Renal pelvis (tissue), 12 donors: ENCODE measurements at places on chromosomes 16 and 17.

DNA sequence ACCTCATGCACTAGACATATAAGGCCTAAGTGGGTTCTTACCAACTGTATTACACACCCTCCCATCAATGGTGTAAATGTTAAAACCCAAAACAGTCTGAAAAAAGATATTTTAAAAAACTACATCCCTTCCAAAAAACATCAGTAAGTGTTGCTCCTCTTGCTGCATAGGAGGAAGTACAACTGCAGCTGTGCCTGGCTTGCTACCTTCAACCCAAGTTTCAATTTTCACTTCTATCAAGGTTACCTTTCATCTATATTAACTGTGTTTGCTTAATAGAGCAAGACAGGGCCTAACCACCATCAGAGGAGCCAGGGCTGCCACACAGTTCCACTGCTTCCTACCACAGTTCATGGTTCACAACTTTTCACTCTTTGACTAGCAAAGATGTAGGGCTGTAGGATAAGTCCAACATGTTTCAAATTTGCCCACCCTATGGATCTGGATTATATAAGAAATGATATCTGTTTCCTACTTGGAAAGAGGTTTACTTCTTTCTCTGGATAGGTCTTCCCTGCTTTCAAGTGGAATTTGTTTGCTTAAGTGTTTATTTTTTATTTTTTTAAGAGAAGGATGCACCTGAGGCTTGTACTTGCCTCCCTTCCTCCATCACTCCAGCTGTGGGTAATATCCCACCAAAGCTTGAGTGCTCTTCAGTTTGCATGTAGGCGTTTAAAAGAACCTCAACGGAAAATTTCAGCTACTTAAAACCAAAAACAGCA is 56.7 kb downstream of the GRB7 start:
- no peak for DNase-seq

GRCh38 chr17:42782166-42783061 is 2.0 kb downstream of the WNK4 start:
- no peak for DNase-seq

- DNase-seq = peak; percentile 95
These were observed at the start of gene CFDP1 for GRCh38 chr16:75432828-75433731. TSS of gene CFDP1 (minus strand) at chr16:75433503. CDS start at chr16:75433352, 151 bp downstream.

- DNase-seq = no peak
These were observed 216.0 kb downstream of the SEC14L1 start for GRCh38 chr17:77356690-77357201.

DNA sequence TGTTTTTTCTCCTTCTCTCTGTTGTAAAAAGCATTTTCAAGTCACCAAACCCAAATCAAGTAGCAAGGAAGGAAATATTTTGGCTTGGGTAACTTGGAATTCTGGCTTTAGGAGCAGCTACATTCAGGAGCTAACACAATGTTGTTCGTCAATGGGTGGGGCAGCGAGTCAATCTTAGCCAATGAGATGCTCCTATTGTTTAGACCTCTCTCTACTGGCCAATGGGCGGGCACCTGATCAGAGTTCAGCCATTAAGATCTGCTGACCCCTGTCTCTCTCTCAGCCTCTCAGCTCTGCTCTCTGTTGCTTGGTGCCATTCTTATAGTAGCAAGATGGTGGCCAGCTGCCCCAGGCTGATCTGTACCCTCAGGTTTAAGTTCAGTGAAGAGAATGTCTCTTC is 83.2 kb downstream of the IRX3 start:
- DNase-seq = no peak

- no peak for DNase-seq
These were observed 2.2 kb upstream of the CYBA start for GRCh38 chr16:88653101-88653500.

DNA sequence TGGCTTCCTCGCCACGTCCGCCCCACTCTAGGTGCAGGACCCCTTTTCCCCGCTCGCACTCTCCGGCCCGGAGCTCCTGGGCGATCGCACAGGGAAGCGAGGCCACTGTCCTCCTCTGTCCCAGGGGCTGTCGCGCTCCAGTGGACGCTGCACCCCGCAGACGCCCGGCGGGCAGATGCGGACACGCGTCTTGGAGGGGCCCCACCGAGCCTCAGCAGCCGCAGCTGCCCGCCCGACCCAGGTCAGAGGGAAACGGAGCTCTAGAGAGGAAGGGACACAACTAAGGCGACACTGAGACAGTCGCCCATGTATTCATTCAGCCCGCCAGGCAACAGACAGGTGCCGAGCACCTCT is 726 bp upstream of the SLC13A5 start:
- DNase-seq = no peak

DNA sequence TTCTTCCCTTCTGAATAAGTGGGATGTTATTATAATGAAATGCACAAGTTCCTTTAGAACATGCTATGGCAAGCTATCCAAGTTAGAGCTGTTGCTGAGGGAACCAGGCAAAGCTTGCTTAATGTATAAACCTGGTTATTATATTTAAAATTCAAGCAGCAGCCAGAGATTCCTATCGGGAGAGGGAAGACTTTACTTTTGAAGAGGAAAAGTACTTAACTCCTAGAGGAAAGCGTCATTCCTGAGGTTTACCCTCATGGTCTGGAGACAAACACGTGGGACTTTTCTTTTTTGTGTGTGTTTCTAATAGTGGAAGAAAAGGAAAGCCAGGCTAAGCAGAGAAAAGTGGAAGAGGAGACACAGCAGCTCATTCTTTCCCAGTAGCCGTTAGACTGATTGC is 39.9 kb upstream of the MYH10 start:
- no peak for DNase-seq

DNA sequence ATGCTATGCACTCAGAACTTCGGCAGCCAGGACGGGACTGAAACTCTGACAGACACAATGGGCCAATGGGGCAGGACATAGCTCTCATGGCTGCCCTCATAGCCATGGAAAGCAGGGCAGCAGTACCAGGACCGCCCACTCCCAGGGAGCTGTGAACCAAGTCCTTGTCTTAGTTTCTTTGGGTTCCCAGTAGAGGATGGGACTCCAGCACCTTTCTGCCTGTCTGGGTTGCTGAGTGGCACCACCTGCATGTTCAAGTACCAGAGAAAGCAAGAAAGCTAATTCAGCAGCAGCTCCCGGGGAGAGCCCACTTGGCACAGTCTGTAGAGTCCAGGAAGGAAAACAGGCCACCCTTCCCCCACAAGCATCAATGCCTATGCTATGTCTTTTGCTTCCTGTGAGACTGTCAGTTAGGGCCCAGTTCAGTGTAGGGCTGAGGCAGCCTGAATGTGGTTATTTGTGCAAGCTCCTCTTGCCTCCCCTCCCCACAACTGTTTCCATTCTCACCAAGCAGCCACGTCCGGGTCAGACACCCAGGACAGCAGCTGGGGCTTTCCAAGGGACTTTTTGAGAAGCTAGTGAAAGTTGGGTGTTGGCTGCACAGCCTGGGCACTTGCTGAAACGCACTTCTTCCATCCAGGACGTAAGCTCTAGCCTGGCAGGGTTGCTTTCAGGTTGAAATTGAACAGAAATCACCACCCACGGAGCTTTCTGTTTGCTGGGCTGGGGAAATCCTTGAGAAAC is 7.8 kb downstream of the SUPT4H1 start:
- DNase-seq = no peak

DNA sequence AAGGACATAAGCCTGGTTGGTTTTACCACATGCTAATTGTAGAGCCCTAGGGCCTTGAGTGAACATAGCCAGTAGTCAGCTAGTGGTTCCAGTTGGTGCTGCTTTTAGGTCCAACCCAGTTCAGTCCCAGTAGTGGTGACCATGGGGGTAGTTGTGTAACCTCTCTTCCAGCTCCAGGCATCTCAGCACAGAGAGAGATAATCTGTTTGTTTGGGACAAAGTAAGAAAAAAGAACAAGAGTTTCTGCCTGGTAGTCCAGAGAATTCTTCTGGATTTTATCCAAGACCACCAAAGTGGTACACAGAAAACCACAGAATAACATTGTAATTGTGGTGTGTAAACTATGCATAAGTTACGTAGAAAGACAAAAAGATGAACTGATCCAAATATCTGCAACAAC is 5.2 kb upstream of the CCL13 start:
- DNase-seq = no peak

DNA sequence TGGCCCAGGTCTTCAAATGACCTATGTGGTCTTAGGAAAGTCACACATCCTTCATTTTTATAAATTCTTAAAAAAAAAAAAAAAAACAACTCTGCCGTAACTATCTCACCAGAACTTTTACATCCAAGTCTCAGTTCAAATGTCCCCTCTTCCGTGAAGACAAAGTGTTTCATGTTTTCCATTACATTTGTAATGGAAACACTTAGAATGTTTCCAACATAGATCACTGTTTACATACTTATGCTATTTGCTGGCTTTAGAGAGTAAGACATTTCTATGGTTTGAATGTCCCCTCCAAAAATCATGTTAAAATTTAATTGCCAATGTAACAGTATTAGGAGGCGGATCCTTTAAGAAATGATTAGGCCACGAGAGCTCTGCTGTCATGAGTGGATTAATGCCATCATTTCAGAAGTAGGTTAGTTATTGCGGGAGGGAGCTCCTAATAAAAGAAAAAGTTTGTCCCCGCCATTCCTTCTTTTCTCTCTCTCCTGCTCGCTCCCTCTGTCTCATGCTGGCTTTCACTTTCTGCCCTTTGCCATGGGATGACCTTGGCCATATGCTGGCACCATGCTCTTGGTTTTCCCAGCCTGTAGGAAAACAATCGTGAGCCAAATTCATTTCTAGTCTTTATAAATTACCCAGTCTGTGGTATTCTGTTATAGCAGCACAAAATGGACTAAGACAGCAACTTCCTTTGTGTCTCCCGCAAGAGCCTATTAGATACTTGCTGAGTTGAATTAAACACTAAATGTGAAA is 887.8 kb upstream of the SOX9 start:
- DNase-seq = no peak

- no peak for DNase-seq
These were observed 4.5 kb upstream of the CCL14 start for GRCh38 chr17:35991075-35991474.

- peak; percentile 71 for DNase-seq
These were observed 656 bp upstream of the GEMIN4 start for GRCh38 chr17:752620-753219.

GRCh38 chr17:39750131-39751015 is 12.6 kb downstream of the GRB7 start:
- no peak for DNase-seq

DNA sequence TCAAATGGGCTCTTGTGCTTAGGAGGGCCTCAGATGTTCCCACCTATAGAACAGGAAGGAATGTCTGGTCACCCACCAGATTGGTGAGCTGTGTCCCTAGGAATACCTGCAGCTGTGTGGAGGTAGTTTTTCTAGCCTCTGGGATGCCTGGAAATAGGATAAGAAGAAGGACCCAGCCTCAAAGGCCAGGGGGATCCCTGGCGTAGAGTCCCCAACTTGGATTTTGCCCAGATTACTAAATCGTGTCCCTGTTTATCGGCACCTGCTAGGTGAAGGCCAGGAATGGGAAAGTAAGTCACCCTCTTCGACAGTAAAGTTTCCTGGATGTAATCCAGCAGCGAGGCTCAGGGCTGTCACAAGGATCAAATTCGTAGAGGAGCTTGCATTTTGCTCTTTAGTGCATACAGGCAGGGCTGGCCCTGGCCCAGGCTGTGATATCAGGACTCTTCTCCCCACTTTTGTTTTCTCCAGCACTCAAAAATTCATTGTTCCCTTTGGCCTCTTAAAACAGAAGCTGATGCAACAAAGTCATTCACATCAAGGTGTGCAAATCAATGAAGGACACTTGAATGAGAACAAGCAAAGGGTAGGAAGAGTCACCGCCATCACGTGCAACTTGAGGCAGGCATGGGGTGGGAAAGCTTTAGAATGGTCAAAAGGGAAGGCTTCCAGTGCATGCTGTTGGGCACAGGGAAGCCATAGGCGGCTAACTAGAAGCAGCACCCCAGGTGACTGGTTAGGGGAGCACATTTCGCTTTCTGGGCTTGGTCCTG is 7.5 kb downstream of the SLC13A2 start:
- no peak for DNase-seq

DNA sequence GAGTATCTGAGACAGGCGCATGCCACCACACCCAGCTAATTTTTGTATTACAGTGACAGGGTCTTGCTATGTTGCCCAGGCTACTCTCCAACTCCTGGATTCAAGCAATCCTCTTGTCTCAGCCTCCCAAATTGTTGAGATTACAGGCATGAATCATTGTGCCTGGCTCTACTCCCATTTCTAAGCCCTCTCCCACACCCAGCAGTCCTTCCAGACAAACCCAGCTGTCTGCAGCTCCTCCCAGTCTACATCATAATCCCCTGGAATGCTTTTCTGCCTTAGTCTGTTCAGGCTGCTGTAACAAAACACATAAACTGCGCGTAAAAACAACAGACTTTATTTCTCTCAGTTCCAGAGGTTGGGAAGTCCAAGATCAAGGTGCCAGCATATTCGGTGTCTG is 144.5 kb downstream of the GRIN2A start:
- no peak for DNase-seq

DNA sequence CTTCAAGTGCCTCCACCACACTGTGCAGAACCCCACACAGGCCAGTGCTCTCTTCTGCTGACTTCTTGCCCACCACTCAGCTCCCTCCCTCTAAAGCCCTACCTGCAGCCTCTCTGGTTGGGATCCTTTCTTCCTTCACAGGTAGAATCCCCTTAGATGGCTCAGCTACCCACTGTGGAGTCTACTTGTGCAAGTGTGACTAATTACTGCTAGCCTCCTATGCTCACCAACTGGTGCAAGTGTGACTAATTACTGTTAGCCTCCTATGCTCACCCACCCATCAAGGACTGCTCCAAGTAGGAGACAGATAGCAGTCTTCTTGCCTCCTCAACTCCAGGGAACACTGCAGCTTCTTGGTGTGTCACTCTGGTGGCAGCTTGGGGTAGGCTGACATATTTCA is 43.6 kb downstream of the TEX14 start:
- no peak for DNase-seq

GRCh38 chr16:191831-192230 is 11.6 kb downstream of the HBQ1 start:
- DNase-seq = no peak

GRCh38 chr17:60989379-60989778 is 311.7 kb downstream of the BCAS3 start:
- no peak for DNase-seq

DNA sequence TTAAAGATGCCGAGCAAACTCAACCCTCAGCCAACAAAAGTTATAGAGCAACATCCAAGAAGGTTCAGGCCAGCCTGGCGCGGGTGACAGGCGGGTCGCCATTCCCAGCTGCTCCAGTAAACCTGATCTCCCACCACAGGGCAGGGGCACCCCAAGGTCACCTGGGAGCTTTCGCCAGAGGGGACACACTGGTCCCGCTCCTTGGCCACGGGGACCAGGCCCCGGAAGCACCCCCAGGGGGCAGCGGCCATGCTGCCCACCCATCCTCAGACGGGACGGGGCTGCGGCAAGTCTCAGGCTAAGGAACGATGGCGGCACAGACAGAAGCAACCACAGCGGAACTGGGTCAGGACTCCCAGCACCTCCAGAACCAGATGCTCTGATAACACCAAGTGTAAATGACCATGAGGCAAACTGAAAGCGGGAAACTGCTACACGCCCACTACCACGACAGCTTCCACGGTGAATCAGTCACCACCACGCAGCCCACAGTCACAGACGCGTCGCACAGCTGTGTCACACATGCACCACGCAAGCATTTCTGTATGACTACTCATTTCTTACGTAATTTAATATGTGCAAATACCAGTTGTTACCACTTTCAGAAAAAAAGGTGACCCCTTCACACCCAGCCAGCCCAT is 14.1 kb upstream of the CCDC154 start:
- DNase-seq = no peak
